Kasumi-1 (cell line): ENCODE measurements at places on chromosomes 16 and 17.

DNA sequence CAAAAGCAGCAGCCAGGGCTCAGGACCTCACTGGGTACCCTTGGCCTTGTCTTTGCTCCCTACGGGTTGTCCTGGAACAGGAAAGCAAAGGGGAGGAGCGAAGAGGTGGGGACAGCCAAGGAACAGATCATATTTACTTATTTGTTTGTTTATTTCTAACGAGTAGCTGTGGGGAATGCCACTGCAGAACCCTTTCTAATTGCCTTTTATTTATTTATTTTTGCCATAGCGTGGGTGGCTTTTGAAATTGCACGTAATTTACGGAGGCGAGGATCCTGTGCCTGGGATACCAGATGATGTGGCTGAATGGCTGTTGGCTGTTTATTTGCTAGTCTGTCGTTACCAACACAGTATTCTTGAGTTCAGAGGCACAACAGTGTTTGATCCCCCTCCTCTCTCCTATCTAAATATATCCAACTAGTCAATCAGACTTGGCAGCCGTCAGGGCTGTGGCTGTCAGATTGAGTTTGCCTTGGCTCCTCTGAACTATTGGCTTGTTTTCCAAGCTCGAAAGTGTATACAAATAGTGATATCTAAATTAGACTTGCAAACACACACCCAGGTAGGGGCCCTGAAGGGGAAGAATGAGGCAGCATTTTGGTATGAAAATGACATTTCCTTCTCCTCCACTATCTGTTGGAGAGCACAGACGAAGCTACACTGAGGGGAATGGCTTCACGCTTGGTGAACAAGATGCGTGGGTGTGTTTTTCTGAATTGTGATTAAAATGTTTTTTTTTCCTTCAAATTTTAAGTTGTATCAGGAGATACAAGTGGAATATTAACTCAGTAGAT lies 110.4 kb downstream of the MSI2 start:
- DNase-seq = no peak

DNA sequence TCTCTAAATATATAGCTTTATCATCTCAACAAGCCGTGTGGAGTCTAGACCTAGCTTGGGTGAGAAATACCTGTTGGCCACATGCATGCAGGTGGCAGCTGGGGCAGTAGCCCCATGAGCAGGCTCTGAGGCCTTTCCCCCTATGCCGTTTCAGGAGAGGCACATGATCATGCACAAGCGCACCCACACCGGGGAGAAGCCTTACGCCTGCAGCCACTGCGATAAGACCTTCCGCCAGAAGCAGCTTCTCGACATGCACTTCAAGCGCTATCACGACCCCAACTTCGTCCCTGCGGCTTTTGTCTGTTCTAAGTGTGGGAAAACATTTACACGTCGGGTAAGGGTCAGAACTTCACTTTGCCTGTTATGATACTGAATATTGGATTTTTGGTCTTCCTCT lies 16.7 kb upstream of the CARMIL2 start:
- no peak for DNase-seq

GRCh38 chr17:79838522-79839274 lies 542 bp downstream of the CBX4 start:
- peak; percentile 77 for DNase-seq

- no peak for DNase-seq
These were observed 129.7 kb upstream of the GSE1 start for GRCh38 chr16:85483424-85483823.

- no peak for DNase-seq
These were observed 136.1 kb downstream of the RAB11FIP4 start for GRCh38 chr17:31527606-31528005.

GRCh38 chr17:31726980-31727427 lies 132.0 kb downstream of the COPRS start:
- DNase-seq = no peak

DNA sequence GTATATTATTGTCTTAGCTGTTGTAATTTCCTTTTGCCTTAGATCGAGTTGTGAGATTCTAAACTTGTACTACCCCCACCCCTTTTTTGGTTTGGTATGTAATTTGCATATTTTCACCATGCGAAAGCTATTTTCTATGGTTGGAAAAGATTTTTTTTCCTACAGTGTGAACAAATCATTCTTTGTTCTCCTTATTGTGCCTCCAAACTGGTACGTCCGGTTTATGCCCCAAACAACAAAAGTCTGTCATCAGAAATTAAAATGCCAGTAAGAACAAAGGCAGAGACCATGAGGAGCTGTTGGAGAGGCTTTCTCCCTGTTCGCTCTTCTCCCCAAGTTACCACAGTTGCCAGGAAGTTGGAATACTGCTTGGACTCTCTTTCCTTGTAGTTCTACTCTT lies 66.1 kb downstream of the BCAS3 start:
- no peak for DNase-seq

DNA sequence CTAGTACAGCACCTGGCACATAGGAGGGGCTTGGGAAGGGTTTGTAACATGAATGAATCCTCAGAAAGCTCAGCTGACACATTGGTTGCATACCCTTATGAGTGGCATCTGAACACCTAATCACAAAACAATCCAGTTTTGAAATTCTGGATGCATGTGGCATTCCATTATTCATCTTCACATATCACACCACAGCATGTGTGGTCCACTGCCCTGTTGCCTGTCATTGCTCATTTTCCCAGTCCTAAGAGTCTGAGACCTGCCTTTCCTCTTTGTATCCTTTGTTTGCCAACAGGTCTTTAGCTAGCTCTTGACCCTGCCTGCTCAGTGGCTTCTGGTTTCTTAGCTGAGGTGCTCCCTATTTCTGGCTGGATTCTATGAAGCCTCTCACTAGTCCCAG lies 170.8 kb upstream of the ASIC2 start:
- no peak for DNase-seq

GRCh38 chr16:21145738-21146137 lies 4.9 kb downstream of the DNAH3 start:
- no peak for DNase-seq

DNA sequence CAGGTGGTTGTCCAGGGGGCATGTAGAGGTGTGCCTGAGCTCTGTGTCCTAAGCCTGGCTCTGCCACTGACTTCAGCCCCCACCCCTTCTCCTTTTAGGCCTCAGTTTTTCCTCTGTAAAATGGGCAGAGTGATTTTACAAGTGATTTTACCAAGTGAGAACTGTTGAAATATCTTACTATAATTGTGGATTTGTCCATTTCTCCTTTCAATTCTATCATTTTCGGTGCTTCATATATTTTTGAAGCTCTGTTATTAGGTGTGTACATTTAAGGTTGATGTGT lies 21.7 kb upstream of the HOXB9 start:
- no peak for DNase-seq

GRCh38 chr16:11665071-11665491 lies 3.2 kb upstream of the SNN start:
- DNase-seq = no peak

- DNase-seq = peak; percentile 65
These were observed 599 bp downstream of the MRC2 start for GRCh38 chr17:62627904-62628633.

- no peak for DNase-seq
These were observed 5.1 kb downstream of the ERBB2 start for GRCh38 chr17:39704821-39705551.

- no peak for DNase-seq
These were observed 411.3 kb downstream of the SNX29 start for GRCh38 chr16:12387786-12388185.

- no peak for DNase-seq
These were observed 37.7 kb downstream of the USP32 start for GRCh38 chr17:60354223-60354622.

GRCh38 chr17:45436161-45436560 lies 3.5 kb upstream of the ARHGAP27 start:
- no peak for DNase-seq

- DNase-seq = no peak
These were observed 25.0 kb downstream of the GPRC5B start for GRCh38 chr16:19859603-19860002.

DNA sequence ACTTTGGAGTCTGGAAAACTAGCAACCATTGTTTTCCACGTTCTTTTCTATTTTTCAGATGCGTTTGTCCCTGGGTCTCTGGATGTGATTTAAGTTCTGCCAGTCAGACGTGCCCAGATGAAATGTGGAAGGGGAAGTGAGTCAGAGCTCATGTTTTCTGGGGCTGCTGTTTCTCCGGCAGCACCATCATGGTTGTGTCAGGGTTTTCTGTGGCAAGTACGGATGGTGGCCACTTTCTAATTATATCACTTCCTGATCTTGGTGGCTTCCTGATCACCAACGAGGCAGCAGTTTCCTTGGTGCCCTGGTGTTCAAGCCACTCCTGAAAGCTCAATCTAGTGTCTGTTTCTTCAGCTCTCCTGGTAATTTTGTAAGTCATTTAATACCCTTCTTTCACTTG lies 31.4 kb upstream of the PMFBP1 start:
- peak; percentile 96 for DNase-seq

DNA sequence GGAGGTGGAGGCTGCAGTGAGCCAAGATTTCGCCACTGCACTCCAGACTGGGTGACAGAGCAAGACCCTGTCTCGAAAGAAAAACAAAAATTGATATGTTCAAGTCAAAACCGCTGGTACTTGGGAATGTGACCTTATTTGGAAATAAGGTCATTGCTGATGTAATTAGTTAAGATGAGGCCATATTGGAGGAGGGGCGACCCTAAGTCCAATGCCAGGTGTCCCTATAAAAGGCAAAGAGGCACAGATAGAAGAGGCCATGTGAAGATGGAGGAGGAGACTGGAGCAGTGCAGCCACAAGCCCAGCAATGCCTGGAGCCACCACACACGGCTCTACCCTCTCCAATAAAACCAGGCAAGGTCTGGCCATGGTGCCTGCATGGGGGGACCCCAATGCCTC lies 50.8 kb upstream of the JPH3 start:
- no peak for DNase-seq

- DNase-seq = no peak
These were observed 2.8 kb downstream of the ACE start for GRCh38 chr17:63479495-63480184.

DNA sequence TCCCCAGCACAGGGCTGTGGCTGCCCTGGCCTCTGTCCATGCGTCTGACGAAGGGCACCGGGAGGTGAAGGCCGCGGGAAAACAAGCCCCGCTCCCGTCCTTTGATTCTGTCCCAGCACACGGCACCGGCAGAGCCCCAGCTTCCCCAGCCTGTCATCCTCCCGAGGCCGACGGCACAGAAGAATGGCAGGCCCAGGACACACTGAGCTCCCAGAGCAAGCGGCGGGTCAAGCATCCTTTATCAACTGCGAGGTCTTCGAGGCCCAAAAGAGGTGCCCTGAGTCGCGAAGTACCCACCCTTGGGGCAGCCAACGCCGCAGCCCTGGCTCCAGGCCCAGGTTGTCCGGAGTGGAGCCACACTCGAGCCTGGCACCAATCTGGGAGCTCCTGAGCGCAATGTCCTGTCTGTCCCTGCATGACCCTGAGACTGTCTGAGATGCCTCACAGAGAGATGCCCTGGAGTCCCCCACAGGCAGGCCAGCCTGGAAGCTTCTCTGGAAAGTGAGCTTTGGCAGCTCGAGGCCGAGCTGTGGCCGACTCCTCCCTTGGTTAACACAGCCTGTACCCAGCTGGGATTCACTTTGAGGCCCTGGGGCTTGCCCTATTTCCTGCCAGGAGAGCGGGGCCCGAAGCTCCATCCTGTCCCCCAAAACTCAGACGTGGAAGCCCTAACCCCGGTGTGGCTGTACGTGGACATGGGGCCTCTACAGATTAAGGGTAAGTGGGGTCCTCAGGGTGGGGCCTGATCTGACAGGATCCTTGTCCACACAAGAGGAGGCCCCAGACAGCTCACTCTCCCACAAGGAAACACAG lies 23.3 kb downstream of the SLC7A5 start:
- DNase-seq = no peak

DNA sequence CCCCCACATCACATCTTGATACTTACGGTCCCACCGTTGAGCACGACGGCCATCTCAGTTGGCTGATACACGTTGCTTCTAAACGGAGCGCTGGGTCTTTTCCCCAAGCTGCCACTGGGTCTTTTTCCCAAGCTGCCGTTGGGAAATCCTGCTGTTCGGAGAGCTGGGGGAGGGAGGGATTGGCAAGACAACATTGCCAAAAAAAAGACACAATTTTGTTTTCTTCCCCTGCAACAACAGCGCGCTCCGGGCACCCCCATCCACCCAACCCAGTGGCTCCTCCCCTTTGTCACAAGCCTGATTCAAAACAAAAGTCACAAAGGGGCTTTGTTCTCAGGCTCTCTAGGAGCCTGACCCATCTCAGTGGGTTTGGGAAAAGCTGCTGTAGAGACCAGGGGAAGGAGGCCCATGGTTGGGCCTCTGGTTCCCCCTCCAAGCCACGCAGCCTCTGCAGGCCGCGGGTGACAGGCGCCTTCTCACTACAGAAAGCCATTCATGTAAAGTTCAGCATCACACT lies 22.8 kb downstream of the GPRC5B start:
- DNase-seq = no peak

- DNase-seq = no peak
These were observed at the start of gene ZACN for GRCh38 chr17:76078860-76079534. Gene ZACN (plus strand): TSS chr17:76079182. CDS start chr17:76079265, 83 bp downstream.

DNA sequence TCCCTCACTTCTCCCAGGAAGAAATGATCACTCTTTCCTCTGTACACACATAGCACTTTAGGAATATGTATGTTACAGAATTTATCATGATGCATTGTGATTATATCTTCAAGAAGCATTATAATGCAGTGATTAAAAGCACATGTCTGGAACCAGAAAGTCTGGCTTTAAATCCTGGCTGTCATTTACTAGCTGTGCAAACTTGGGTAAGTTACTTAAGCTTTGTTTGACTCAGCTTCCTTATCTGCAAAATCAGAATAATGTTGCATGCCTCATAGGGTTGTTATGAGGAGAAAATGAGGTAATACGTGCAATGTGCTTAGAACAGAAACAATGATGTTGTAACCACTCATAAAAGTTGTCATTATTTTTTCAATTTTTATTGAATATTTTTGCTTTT lies 156.3 kb upstream of the ZKSCAN2 start:
- no peak for DNase-seq

GRCh38 chr16:64469906-64470702 lies 651.8 kb downstream of the CDH11 start:
- DNase-seq = no peak

DNA sequence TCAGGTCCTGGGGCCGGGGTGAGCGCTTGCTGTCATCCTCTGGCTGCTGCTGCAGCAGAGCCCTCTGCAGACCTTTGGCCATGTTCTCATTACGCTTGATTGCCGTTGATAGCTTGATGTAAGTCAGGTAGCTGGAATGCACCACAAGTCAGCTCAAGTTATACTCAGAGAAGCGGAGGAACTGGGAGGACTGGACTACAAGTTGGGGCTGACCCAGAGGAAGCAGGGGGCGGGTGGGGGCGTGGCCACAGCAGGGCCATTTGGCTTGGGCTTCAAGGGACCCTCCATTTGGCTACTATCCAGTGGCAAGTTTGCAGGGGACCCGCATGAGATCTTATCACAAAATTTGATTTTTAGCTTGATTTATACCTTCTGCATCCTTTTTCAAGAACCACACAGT lies 19.0 kb upstream of the EVPL start:
- no peak for DNase-seq

DNA sequence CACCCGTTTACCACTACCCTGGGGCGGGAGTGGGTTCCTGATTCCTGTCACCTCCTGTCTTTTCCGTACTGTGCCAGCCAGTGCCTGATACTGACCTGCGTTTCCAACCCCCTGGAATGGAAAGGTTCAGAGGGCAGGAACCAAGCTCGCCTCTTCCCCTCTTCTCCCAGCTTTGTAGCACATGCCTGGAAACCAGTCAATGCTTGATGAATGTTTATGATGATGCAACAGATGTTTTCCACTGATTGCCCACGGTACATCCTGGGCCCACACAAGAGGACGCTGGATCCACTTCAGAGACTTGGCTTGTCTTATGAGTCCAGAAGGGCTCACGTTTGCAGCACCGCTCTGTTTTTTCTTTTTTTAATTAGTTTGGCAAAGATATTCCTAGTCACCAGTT lies 262.0 kb downstream of the CPPED1 start:
- no peak for DNase-seq

GRCh38 chr17:72733619-72734282 lies 358.7 kb downstream of the SLC39A11 start:
- DNase-seq = no peak
